SK-N-MC (cell line): ENCODE measurements at places on chromosomes 11 and 22.
A peak's percentile ranks its signal among the peaks of the same experiment; 100 is the strongest.

DNA sequence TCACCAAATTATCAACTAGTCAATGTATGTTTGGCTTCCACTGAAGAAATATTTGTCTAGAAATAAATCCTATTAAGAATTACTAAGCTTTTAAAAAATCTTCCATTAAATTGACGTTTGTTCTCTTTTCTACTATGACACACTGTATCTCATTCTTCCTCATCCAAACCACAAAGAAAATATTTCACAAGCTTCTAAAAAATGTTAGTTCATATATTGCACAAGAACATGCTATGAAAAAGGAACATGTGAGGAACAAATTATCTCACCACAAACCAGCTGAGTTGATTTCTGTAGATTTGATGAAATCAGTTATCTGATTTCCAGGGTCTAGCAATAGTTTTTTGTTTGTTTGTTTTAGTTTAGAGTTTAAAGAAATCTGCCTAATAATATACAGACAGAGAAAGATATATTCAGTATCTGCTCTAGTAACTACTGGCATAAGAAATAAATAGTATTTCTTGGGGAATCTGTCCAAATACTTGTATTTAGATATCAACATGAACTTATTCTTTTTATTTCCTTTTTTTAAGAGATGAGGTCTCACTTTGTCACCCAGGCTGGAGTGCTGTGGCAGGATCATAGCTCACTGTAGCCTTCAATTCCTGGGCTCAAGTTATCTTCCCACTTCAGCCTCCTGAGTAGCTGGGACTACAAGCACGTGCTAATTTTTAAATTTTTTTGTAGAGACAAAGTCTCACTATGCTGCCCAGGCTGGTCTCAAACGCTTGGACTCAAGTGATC, 161.7 kb downstream of the ATG16L2 start:
- DNase-seq = peak; percentile 57

- no peak for DNase-seq
Measured at GRCh38 chr11:132334769-132335280, 964.4 kb downstream of the NTM start.

GRCh38 chr11:88158081-88158480, 17.2 kb downstream of the RAB38 start:
- no peak for DNase-seq

DNA sequence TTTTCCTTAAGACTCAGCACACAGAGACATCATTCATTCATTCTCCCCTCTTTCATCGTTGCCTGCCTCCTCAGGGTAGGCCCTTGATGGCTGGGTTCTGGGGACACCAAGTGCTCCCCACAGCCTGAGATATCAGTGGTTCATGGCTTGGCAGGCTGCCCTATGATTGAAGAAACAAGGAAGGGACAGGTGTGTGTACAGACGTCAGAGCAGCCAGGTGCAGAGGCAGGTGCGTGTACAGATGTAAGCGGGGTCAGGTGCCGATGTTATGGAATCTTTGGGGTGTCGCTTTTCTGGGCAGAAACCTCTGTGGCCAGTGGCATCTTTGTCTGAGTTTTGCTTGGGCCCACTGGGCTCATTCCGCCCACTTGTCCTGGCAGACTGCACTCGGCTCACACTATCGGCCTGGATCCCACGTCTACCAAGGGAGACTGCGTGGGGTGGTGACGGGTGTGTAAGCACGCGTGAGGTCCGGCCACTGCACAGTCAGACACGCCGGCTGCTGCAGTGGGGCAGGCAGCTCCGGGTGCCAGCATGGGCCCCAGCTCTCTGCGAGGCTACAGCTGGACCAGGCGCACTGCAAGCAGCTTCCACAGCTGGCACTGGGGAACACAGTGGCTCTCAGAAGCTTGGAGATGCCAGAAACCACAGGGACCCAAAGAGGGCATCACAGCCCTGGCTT, 20.9 kb upstream of the KIAA0930 start:
- no peak for DNase-seq

GRCh38 chr11:18277565-18278271, 11.7 kb downstream of the SAA1 start:
- no peak for DNase-seq

GRCh38 chr11:83871054-83871453, 584.9 kb upstream of the CCDC90B start:
- no peak for DNase-seq

GRCh38 chr11:44774731-44775130, 48.0 kb downstream of the TSPAN18 start:
- DNase-seq = no peak

- DNase-seq = no peak
Measured at GRCh38 chr11:44743959-44744557, 17.3 kb downstream of the TSPAN18 start.

DNA sequence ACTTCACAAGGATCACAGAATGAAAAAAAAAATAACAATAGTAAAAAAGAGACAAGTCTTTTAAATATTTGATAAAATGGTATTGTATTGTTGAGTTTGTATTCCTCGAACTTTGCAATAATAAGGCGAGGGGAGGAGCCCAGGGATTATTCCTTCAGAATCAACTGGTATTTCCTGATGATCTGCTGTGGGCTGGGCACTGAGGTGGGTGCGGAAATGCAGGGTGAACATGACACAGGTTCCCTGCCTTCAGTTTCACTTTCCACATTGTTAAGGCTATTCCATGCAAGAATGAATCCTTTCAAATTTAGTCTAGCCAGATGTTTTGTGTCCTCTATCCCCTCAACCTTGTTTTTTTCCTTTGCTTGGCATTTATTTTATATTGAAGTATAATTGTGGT, 2.1 kb upstream of the EIF3M start:
- no peak for DNase-seq

DNA sequence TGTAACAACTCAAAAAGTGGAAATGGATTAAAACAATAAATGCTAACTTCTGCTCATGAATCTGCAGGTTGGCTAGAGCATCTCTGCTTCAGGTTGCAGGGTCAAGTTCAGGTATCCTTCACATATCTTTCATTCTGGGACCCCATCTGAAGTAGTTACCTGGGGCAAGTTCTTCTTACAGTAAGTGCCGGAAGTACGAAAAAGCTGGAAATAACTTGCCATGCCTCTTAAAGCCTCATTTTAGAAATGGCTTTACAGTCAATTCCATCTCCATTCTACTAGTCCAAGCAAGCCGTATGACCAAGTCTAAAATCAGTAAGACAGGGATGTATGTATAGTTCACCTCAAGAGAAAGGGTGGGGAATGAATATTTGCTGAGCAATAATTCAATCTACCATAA, 93.7 kb downstream of the FCHSD2 start:
- no peak for DNase-seq

GRCh38 chr22:44340271-44341239, 27.8 kb upstream of the SHISAL1 start:
- no peak for DNase-seq

GRCh38 chr11:75578977-75579376, 16.9 kb downstream of the SERPINH1 start:
- no peak for DNase-seq

DNA sequence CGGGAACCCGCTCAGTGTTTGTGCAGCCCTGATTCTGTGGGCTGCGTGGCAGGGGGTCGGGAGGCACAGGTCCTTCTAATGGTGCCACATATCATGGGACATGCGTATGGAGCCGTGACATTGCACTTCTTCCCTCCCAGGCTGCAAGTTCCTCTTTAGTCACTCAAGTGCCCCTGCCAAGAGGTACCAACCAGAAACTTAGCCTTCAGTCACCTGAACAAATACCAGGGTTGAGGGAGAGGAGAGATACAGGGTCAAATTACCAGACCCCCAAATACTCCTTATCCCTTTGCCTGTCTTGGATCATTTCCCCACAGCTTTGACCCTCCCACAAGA, 209.1 kb downstream of the BUD13 start:
- no peak for DNase-seq

DNA sequence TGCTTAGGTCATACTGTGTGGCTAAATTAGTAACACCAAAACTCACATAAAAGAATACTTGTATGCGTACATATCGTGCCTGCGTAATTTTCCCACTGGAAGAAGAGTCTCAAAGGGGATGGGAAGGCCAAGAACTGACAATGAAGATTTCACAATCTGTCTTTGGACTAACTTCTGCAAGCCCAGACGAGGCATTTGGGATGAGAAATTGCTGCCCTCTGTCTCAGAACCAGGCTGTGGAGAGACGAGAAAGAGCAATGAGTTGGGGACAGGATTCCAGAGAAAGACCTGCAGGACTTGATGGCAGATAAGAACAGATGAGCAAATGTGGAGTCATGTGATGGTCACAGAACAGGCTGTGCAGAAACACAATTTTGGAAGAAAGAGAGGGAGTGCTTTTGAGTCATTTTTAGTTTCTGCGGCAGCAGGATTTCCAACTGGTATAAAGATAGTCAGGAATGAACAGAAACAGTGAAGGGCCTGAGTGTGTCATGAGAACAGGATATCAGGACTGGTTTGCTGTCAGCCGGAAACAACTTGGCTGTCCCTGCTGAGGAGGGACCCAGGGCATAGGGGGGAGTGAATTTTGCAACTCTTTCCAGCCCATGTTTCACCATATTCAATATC, 82.7 kb upstream of the CTSC start:
- DNase-seq = no peak

DNA sequence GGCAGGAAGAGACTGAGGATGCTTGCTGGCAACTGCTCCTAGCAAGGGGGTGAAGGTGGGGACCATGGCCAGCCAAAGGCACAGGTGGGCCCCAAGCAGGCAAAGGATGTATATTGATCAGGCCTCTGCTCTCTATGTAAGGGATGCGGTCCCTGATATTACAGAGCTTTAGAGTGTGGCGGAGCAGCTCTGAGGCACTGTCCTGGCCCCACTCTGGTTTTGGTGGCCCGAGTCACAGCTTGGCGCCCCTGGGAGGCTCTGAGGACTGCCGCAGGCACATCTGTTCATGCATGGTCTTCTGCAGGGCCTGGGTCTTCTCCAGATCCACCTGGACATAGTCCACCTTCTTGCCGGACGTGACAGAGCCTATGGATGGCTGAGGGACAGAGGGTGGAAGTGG, 45.5 kb downstream of the GAB4 start:
- DNase-seq = no peak
